ENCODE measurements at places on chromosomes 1 and 21.

DNA sequence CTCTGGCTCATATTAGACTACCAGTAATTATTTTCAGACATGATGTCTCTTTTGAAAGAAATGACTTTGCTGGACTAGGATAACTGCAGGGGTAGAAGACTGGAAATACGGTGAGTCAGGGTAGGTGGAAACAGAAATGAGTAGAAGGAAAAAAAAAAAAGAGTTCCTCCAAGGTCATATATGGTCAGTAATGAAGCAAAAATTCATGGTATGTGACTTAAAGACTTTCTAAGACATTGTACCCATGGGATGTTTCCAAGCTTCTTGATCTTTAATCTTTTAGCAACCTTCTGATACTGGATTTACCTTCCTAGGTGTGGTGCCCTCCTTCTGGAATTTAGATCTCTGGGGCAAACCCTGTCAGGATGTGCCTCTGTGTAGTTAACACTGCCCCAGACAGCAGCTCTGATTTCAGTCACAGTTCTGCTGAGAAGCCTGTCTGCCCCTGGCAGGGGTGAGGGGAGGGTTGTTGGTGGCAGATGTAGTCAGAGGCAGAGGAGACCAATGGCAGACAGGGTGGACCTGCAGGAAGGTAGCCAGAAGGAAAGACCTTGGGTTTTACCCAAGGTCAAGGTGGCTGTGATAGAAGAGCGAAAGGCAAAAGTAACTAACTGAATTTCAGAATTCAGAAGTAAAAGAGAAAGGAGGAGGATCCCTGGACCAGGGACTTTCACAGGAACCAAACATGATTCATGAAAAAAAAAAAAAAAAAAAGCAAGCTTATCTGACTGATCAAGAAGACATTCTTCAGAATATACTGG, 44.1 kb upstream of the BCL10 start:
- DNase-seq, result peak; percentile 34

DNA sequence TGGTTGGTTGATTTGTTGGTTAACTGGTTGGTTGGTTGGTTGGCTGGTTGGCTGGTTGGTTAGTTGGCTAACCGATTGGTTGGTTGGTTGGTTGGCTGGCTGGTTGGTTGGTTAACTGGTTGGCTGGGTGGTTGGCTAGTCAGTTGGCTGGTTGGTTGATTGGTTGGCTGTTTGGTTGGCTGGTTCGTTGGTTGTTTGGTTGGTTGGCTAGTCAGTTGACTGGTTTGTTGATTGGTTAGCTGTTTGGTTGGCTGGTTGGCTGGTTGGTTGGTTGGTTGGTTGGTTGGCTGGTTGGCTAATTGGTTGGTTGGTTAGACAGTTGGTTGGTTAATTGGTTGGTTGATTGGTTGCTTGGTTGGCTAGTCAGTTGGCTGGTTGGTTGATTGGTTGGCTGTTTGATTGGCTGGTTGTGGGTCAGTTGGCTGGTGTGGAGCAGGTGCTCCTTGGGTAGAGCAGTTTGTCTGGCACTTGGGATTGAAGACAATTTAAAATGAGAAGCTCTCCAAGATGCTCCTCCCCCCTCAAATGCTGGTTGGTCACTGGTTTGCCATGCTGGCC, 6.9 kb downstream of the RSPH1 start:
- DNase-seq, result no peak

GRCh38 chr1:85818371-85818770, 110.1 kb upstream of the ZNHIT6 start:
- no peak for DNase-seq

DNA sequence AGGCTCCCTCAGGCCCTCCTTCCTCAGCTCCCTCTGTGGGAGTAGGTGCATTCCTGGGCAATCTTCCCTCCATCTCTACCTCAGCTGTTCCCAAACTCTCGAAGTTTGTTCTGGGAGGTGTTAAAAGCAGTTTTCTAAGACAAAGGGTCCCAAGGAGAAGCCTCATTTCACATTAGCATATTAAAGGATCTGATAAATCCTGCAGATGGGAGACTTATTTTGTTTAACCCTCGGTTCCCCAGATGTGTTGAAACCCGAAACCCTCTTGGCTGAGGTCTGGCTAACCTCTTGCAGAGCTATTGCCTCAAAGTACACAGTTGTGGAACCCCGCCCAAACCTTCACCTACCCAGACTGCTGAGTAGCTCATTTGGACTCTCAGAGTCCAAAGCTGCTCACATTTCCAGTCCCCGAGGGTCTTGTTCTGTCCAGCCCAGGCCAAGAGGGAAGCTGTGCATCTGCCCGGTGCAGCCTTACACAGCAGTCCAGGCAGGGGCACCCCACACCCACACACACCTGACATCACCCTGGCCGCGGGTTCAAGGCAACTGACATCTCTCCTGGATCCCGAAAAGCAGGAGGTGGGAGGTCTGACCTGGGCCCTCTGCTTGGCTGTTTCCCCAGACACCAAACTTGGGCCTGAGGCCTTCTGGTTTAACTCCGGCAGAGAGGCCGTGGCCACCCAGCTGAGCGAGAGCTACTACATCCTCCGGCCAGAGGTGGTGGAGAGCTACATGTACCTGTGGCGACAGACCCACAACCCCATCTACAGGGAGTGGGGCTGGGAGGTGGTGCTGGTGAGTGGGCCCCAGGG, 19.5 kb upstream of the SELENON start:
- DNase-seq, result no peak

GRCh38 chr1:85396194-85396593, 68.8 kb downstream of the DDAH1 start:
- no peak for DNase-seq

GRCh38 chr1:1619917-1620361, 4.6 kb downstream of the MIB2 start:
- DNase-seq, result no peak

DNA sequence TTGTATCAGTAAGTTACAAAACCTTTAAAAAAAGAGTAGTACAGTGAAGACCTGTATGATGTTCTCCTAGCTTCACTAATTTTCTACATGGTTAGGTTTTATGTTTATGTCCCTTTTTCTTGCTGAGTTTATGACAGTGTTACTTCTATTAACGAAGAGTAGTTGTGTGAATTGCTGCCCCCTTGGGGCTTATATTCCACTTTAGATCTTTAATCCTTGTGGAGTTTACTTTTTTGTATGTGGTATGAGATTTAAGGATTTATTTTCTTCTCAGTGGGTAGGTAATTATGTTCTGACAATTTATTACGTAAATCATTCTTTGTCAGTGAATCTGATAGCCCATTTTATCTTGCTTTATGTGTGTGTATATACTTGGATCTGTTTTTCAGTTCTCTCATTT, 14.8 kb downstream of the KCTD3 start:
- no peak for DNase-seq

- DNase-seq, result no peak
Measured at GRCh38 chr1:193417403-193417802, 231.0 kb upstream of the B3GALT2 start.

- DNase-seq, result no peak
Measured at GRCh38 chr21:37026499-37026898, 20.0 kb downstream of the RIPPLY3 start.

- peak; percentile 69 for DNase-seq
Measured at GRCh38 chr1:58755468-58755872, 28.4 kb downstream of the JUN start.
